Right hindlimb (tissue), 1 donor: ENCODE measurements at places on chromosomes 1 and 21.
A peak's percentile ranks its signal among the peaks of the same experiment; 100 is the strongest.

DNA sequence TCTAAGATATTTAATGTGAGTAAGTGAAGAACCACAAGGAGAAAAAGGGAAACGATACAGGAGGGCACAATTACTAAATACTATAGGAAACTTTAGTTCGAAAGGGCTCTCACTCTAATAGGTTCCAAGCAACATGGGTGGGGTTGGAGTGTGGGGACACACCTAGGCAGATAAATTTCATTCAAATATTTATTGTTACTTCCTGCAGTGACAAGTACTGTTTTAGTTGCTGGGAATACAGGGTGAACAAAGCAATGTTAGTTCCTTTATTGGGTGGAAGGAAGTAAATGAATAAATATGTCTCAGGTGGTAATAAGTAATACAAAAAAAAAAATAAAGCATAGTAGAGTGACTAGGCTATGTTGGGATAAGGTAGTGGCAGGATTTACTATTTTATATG, 73.2 kb upstream of the B3GALT2 start:
- DNase-seq = no peak

DNA sequence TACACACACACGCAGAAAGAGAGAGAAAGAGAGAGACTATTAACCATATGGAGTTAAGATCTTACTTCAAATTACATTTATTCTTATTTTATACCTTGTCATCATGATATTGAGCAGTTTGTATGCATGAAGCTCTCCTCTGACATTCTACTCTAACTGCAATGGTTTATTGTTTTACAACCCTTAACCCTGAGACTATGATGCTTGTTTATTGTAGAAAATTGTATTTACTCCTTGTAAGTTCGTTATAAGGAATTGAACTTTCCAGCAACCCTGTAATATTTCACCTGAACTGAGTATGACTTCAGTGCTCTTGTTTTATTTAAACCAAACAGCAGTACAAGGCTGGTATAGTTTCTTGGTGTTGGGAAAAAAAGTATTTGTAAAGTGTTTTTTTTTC, 18.6 kb upstream of the PTPRF start:
- no peak for DNase-seq

- no peak for DNase-seq
Measured at GRCh38 chr1:209048941-209049669, 534.4 kb upstream of the CAMK1G start.

DNA sequence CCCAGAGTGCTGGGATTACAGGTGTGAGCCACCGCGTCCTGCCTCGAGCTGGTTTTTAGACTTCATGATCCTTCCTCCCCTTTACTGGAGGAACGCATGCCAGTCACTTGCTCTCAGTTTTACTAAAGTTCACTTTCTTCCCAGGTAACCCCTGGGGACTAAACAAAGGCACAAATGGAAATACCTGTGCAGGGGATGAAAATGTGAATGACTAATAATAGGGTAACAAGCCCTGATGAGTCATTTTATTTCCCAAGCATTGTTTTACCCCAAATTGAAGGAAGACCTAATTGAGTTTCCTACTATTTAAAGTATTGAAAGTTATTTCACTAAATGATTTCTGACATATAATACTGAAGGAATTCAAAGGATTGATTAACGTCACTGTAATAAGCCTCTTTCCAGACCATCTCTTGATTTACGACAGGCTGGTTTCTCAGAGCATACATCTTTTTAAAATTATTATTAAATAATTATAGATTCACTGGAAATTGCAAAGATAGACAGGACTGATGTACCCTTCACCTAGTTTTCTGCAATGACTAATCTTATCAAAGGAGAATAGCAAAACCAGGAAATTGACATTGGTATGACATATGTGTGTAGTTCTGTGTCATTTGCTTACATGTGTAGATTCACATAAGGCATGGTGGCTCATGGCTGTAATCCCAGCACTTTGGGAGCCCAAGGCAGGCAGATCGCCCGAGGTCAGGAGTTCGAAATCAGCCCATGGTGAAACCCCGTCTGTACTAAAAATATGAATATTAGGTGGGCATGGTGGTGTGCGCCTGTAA, 53.2 kb upstream of the SOD1 start:
- DNase-seq = no peak

DNA sequence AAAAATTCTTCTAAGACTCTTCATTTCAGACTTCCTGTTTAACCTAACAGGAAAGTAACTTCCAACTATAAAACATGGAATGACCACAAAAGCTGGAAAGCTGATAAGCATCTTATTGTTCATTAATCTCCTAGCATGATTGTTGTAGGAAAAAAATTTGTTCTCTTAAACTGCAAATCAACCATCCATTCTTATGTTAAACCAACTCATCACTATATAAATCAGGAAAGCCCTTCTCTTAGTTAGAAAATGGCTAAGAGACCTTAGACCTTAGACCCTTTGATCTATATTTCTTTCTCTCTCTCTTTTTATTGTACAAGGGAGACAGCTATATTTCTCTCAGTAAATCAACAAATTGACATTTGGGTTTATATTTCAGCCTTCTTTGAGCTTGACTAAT, 101.4 kb downstream of the UBE2U start:
- no peak for DNase-seq

DNA sequence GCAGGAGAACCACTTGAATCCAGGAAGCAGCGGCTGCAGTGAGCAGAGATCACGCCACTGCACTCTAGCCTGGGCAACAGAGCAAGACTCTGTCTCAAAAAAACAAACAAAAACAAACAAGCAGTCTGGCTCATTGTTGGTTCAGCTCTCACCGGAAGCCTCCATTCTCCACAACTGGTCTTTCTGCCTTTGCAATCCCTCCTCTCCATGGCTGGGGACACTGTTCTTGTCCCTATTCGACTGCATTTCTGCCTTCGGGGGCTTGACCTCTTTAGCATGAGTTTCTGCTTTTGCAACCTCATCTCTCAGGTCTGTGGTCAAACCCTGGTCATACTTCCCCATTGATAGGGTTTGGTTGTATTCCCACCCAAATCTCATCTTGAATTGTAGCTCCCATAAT, 216.3 kb upstream of the NR5A2 start:
- DNase-seq = no peak

GRCh38 chr1:116873680-116874271, 35.9 kb upstream of the PTGFRN start:
- no peak for DNase-seq

GRCh38 chr1:89671775-89672488, 39.0 kb downstream of the LRRC8C start:
- no peak for DNase-seq

- no peak for DNase-seq
Measured at GRCh38 chr1:62908168-62908695, 124.3 kb downstream of the ATG4C start.

GRCh38 chr1:16224472-16224871, 12.0 kb upstream of the ARHGEF19 start:
- DNase-seq = no peak

- peak; percentile 16 for DNase-seq
Measured at GRCh38 chr1:6505367-6506209, 14.1 kb upstream of the PLEKHG5 start.

- no peak for DNase-seq
Measured at GRCh38 chr21:32062591-32063227, 189.9 kb downstream of the HUNK start.

GRCh38 chr1:227316456-227316855, 1.8 kb downstream of the CDC42BPA start:
- DNase-seq = no peak

DNA sequence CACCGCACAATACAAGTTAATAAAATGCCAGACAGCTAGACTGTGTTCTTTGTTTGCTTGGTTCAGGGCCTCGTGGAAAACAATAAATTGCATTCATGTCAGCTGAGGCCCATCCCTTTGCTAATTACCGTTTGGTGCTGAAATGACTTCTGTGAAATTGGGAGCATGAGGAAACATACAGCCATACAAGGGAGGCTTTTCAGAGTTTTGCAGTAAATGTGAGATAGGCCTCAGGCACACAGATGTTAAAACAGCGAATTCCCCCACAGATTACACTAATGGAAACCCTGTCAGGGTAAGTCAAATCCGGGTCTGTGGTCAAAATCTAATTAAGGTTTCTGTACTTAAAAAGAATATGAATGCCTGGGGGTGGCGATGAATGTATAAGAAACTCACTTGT, 173.5 kb upstream of the LMO4 start:
- DNase-seq = no peak

DNA sequence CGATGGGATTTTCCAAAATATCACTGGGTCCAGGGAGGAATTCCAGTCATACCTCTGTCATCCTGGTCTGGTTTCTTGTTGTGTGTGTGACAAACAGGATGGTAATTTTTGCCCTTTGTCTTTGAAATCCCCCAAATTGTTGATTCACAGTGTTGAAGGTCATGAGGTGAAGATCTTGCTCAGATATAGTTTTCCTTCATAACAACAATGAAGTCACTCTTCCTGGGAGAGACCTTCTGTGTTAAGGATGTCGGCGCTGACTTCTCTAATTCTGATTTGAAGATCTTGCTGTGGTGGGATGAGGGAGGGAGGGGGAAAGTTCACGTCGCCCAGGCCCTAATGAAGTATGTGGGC, 32.2 kb upstream of the MPZL1 start:
- no peak for DNase-seq

- DNase-seq = no peak
Measured at GRCh38 chr1:93576746-93577145, 104.9 kb downstream of the BCAR3 start.

- no peak for DNase-seq
Measured at GRCh38 chr1:81459043-81459442, 341.7 kb upstream of the ADGRL2 start.

DNA sequence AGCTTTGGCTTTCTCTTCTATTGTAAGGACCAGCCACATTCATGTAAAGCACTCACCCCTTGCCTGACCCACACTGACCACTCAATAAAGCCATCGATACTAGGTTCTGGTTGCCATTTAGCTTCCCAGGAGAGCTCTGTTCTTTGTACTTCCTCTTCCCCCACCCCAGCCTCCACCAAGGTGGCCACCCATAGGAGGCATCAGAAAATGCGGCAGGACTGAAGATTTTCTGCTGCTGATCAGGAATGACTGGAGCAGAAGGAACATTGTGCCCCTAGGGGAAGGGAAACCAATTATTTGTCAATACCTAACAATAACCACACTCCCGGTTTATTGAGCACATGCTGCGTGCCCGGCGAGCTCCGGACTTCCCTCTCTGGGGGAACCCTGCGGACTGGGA, 5.2 kb upstream of the SMIM12 start:
- no peak for DNase-seq

GRCh38 chr1:36506276-36506920, 23.7 kb upstream of the CSF3R start:
- DNase-seq = no peak

DNA sequence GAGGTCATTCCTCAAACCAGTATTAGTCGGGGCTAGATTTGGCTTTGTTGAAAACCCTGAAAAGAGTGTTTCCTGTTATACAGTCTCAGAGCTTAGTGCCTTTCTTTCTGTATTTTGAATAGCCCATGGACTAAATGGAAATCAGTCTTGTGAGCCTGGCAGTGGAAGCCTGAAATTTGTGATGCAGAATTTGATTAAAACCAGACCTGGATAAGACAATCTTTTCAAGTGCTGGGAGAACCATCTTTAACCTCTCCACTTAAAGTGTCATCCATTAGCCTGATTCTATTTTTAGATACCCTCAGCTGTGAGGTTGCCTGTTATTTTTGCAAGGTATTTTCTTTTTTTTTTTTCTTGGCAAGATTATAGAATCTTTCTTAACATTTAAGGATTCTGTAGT, 19.5 kb downstream of the ACTN2 start:
- DNase-seq = no peak

DNA sequence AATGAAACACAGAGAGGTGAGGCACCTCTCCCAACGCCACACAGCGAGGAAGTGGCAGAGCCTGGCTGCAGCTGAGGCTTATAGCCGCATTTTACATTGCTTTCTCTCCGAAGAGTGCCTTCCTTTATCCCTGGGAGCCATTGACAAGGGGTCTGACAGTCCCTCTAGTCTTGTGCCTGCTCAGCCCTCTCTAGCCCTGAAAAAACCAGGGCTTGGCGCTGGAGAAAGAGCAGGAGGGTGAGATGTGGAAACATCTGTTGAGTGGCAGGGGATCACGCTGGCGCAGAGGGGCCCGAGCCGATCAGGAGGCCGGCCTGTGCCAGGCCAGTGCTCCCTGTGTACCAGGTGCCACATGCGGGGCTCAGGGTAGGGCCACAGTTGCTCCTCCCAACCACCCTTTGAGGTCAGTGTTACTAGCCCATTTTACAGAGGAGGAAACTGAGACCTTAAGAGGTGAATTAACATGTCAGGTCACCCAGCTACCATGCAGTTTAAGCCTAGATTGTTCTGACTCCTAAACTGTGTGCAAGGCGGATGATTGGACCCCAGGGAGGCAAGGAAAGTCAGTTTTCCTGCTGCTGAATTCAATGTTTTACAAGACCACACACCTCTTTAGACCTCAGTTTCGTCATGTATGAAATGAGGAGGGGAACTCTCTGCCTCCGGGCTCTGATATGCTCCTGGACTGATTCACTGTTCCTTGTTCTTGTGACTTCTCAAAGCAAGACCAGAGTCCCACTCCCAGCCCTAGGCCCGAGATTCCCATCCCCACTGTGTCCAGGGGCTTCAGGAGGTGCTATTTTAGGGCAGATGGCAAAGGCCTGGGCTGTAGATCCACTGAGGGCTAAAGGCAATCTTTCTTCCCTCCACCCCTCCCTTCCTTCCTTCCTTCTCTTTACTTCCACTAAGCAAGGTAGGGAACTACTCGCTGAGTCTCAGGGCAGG, 28.0 kb upstream of the RUNX3 start:
- peak; percentile 9 for DNase-seq

GRCh38 chr1:43285269-43285990, at the start of gene C1orf210:
Gene C1orf210, minus strand, starts transcription at chr1:43285581. Its CDS starts 2,311 bp downstream, at chr1:43283270.
- peak; percentile 9 for DNase-seq

- DNase-seq = no peak
Measured at GRCh38 chr1:24995140-24995539, 65.1 kb upstream of the RUNX3 start.

GRCh38 chr1:231091831-231092301, 51.8 kb upstream of the FAM89A start:
- DNase-seq = no peak

DNA sequence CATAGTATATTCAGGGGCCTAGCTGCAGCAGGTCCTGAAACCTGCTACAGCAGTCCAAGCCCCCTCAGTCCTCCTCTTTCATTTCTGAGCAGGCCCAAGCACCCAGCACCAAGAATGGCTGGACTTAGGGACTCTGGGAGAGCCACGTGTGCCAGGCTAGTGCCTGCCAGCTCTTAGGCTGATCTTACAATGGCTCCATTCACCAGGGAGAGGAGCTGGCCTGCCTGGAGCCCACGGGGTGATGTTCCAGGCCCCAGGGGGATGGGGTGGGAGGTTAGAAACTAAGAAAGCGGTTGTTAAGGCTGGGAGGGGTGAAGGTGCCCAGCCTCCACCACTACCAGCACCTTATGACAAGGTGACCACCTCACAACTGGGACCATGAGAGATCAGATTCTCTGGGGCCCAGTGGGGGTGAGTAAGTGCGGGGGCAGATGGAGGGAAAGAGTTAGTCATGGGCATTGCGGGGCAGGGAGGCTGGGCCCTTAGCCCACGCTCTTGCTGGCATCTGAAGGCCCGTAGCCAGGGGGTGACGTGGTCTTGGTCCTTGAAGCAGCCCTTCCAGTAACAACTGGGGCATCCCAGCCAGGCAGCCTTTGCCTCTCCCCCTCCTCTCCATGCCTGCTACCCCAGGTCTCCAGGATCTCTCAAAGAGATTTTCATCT, 30.3 kb upstream of the CLIC4 start:
- DNase-seq = no peak

- no peak for DNase-seq
Measured at GRCh38 chr1:238242181-238242580, 351.5 kb upstream of the ZP4 start.
